NCI-H1417 (cell line): ENCODE measurements at places on chromosomes 7 and 10.

DNA sequence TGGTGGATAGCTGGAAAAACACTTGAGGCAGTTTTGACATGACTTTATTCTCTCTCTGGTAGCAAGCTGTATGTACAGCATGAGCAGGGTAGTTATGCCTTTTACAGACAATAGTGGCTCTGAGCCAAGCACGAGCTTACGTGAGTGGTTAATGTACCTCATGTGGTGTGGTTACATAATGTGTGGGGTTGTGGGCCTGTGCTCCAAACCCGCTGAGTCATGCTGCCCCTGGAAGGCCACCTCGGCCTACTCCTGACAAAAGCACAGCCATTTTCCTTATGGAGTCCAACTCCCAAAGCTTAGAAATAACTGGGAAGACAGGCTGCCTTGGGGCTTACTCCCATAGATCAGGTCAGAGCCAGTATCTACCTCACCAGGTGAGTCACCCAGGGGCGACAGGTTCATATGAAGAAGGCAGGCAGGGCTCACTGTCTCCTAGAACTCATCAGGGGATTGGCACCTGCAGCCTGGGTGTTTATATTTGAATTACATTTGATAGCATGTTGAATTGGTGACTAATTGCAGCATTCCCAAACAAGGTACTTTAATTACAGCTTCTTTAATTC lies 404.5 kb downstream of the ADRA2A start:
- DNase-seq = no peak

DNA sequence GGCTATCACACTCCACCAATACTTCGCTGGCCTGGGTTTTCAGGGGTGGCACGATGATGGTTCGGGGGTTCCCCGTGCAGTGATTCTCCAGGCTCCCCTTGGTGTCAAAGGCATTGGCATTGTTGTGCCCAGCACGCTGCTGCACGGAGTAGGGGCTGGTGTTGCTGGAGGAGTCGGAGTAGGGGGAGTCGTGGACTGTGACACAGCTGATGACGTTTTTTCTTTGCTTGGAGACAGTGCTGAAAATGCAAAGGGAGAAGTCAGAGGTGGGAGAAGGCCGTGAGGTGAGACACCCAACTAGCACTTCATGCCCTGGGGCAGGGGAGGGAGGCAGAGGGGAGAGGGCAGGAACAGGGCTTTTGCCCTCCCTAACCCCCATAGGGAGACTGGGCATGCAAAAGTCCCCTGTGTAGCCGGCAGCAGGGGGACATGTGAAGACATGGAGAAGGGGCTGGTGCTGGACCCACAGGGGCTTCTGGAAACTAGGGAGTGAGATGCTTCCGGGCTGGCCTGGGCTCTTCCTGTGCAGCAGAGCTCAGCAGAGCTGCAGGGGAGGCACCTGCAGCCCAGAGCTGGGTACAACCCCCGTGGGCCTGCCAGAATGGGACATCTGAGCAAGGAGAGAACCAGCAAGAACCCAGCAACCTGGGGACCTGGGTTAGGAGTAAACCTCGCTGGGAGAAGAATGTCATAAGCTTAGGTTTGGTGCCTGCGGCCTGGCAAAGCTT lies 60.5 kb downstream of the CLEC2L start:
- no peak for DNase-seq

GRCh38 chr10:116664631-116665030 lies 43.9 kb downstream of the PNLIPRP2 start:
- DNase-seq = no peak

DNA sequence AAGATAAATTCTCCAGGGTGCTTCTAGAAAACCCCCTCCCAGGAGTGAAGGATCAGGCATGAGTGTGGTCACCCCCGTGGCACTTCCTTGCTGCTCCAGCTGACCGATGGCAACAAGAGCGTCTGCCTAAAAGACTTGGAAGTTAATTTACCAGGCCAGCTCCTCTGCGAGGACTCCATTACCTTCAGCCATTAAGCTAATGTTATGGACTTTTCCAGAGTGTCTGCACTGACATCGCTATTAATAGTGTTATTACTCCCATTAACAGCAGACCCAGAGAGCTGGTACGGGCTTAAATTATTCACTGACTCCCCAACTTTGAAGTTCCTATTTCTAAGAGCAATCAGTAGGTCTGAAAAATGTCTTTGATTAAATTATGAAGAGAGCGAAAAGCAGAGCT lies 345.8 kb downstream of the PLXNA4 start:
- DNase-seq = no peak

DNA sequence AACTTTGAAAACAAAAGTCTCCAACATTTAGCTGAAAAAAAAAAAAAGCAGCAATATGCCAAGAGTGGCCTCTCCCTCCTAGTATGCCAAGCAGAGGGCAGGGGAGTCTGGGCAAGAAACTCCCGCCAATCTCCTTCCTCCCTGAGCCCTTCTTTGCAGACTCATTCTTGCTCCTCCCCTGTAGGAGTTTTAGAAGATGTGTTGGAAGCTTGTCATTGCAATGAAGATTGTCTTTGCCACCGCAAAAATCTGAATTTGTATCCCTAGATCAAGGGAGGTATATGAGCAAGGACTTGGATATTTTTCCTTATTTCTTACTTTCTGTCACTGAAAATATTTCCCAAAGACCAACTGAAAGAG lies 2.6 kb upstream of the TNS3 start:
- DNase-seq = no peak
